Psoas muscle (tissue), 8 donors: ENCODE measurements at places on chromosomes 5 and 9.

GRCh38 chr5:132733499-132734148 is 3.7 kb downstream of the KIF3A start:
- DNase-seq = no peak

GRCh38 chr9:137027369-137028262 is at the start of gene ABCA2:
TSS of gene ABCA2 (minus strand) at chr9:137028237. CDS start at chr9:137028140, 97 bp downstream.
- no peak for DNase-seq

GRCh38 chr9:101050650-101051049 is 22.1 kb downstream of the PLPPR1 start:
- no peak for DNase-seq

GRCh38 chr5:176733406-176734262 is 76.7 kb upstream of the UNC5A start:
- no peak for DNase-seq

DNA sequence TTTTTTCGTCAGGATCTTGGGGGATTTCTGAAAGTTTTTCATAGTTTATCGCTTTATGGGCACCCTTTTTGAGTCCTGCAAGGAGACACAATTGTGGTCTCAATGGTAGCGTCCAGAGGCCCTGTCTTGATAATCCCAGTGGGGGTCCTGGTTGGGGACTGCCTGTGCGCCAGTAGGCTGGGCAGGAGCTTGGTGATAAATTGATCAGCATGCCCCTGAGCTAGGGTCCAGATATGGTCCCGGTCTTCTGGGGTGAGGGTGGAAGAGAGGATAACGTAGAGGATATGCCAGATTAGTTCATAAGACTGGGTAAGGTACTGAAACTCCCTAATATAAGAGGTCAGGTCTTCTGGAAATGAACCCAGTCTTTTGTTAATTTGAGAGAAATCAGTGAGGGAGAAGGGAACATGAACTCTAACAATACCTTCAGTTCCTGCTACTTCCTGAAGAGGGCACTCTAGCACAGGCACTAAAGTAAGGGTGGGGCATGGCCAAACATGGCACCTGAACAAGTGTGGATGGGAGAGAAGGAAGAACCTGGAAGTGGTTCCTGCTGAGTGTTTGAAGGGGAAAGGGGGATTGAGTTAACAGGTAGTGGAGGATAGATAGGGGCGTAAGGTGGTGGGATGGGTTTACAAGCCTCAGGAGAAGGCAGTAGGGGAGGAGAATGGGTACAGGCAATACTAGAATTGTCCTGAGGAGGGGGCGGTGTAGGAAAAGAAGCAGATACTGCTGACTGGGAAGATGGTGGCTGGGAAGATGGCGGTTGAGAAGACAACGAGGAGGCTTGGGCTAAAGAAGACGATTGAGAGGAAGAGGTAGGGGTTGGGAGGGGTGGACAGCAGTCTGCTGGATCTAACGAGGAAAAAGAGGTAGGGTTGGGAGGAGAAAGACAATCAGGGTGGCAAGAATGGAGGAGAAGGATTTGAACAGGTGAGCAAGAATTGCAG is 33.8 kb upstream of the ANXA2R start:
- no peak for DNase-seq

GRCh38 chr9:131096269-131097125 is at the start of gene AIF1L:
TSS of gene AIF1L (plus strand) at chr9:131096531. CDS start at chr9:131096630, 99 bp downstream.
- no peak for DNase-seq
